ENCODE measurements at places on chromosomes 4 and X. TPM values are rescaled to one million over a fixed set of nuclear protein-coding genes. Genes with fewer than 3 reads are reported as not detected.

GRCh38 chr4:8709050-8709728 is 116.6 kb downstream of the CPZ start:
- no peak for DNase-seq

DNA sequence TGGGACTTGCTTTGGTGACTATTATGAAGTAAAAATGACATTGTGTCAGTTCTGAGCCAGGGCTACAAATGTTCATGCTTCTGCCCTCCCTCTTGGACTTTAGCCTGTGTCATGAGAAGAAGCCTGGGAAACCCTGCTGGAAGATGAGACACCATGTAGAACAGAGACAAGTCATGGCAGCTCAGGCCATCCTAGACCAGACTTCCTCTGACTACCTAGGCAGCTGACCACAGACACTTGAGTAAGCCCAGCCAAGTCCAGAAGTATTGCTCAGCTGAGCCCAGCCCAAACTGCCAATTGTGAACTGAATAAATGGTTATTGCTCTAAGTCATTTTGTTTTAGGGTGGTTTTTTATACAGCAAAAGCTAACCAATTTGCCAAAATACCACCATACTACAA is 467.6 kb upstream of the CNKSR2 start:
- no peak for DNase-seq

The CXorf65 gene
- not detected for total RNA-seq

- no peak for DNase-seq
These were observed 1688.0 kb downstream of the STIM2 start for GRCh38 chr4:28548594-28548993.

DNA sequence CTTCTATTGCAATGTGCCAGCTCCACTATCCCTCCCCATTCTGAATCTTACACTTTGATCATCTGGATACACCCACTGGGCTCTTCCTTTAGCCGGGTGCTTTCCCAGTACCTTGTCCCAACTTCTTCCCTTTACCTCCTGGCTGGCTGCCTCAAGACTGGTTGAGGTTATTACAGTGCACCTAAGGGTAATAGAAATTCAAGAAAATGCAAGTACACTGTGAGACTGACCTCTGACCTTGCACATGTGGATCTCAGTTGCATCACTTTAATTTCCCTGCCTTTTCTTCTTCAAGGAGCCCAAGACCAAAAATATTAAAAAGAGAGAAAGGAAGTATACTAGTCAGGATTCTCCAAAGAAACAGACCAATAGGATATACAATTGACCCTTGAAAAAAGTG is 53.9 kb upstream of the NOCT start:
- no peak for DNase-seq

- no peak for DNase-seq
These were observed 3.2 kb downstream of the IRAK1 start for GRCh38 chrX:154016366-154017076.

DNA sequence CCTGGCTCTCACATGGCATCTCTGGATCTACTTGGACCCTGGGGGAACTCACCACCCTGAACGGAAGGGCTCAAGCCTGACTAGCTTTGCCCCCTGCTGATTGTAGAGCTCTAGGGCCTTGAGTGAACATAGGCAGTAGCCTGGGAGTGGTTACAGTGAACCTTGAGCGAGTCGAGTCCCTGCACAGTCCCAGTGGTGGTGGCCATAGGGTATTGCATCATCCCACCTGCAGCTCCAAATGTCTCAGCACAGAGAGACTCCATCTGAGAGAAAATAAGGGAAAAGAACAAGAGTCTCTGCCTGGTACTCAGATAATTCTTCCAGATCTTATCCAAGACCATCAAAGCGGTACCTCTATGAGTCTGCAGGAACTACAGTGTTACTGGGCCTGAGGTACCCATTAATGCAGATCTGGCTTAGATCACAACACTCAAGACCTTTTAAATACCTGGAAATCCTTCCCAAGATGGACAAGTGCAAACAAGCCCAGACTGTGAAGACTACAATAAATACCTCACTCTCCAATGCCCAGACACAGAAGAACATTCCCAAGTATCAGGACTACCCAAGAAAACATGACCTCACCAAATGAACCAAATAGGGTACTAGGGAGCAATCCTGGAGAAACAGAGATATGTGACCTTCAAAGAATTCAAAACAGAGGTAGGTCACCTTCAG is 167.5 kb upstream of the TET2 start:
- no peak for DNase-seq

The RBM46 gene
- not detected for total RNA-seq

DNA sequence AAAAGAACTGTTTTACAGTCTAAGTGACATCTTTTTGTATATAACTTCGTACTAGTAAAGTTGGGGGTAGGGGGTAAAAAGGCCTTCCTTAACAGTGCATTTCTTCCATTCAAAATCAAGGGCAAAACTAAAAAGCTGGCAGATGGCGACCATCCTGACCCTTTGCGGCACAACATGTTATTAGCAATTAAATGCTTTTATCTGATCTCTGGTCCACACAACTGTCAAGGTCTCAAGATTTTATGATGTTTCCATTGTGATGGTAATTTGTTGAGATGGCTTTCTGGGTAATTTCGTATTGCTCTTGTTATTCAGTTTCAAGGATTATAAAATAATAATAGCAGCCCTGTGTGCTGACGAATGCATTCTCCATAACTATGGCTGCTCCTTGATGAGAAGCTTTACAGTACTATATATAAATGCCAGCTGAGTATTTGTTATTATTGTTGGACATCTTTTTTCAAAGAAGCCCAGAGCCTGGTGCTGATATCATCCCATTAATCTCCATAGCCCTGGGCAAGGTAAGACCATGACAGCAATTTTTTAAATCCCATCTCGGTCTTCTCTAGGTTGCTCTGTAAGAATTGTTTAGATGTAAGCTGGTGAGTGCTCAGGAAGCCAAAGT is 89.5 kb downstream of the CBR4 start:
- DNase-seq: no peak

DNA sequence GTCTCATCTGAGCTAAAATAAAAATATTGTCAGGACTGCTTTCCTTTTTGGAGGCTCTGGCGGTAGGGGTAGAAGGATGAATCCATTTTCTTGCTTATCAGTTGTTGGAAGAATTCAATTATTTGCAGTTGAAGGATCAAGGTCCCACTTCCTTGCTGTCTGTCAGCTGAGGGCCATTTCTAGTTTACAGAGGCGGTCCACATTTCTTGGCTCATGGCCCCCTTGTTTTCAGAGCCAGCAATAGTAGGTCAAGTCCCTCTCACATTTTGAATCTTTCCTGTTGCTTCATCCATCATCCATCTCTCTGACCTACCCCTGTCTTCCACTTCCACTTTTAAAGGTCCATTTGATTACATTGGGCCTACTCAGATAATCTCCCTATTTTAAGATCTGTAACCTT is 1099.3 kb upstream of the DIAPH2 start:
- DNase-seq: no peak

- no peak for DNase-seq
These were observed 50.2 kb downstream of the ANKRD17 start for GRCh38 chr4:73208376-73208775.

DNA sequence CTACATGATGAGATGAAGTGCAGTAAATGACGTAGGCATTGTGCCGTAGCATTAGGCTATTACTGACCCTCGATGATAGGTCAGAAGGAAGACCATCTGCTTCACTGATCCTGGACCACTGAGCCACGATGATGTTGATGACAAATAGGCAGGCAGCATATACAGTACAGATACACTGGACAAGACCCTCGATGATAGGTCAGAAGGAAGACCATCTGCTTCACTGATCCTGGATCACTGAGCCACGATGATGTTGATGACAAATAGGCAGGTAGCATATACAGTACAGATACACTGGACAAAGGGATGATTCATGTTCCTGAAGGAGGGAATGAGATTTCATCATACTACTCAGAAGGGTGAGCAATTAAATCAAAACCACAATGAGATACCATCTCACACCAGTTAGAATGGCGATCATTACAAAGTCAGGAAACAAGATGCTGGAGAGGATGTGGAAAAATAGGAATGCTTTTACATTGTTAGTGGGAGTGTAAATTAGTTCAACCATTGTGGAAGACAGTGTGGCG is 50.9 kb downstream of the BEND4 start:
- peak; percentile 65 for DNase-seq

The MAP7D3 gene
- total RNA-seq: 17.7 TPM

The EGFL6 gene
- 0.23 TPM for total RNA-seq

The MAGEA11 gene
- 48.3 TPM for total RNA-seq

The CT55 gene
- 0.34 TPM for total RNA-seq

DNA sequence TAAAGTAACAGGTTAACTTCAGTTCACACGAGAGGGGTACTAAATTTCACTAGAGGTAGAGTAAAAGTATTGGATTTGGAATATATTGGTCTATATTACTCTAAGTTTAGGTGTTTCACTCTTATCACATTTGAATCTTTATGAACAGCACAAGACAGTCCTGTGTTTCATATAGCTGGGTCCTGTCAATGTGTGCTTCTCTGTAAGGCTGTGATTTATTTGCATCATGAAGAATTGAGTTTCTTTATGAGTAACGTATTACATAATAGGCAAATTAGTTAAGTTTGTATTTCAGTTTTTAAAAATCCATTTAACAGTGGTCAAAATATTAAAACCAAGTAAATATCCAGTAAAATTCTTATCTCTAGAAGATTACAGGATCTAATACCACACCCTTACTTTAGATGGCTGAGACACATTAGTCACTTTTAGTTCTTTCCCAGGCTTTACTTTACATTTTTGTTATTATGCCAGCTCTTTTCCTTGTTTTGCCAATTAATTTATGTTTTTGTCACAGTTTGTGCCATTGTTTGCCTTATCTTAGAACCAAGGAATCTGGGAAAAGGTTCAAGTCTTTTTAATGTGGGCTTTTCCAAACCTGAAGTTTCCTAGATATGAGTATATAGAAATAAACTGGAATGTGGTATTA is 32.1 kb downstream of the NUDT6 start:
- no peak for DNase-seq

DNA sequence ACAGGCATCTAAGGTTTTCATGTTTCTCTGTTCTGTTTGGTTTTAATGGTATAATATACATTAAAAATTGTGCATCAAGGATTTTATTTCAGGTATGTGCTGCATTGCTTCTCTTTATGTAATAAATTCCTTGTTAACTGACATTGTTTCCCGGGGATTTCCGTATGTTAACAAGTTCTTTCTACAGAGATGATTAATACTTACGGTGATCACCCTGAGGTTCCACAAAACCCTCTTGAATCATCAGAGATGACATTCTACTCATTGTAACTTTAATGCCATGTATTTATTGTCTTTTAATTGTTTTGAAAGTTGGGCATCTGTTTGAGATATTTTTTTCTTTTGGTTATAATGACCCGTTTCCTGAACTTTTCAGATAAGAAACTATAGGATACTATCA is 37.5 kb downstream of the ARHGAP10 start:
- DNase-seq: peak; percentile 11

- no peak for DNase-seq
These were observed 956 bp downstream of the TAPT1 start for GRCh38 chr4:16225167-16225862.

DNA sequence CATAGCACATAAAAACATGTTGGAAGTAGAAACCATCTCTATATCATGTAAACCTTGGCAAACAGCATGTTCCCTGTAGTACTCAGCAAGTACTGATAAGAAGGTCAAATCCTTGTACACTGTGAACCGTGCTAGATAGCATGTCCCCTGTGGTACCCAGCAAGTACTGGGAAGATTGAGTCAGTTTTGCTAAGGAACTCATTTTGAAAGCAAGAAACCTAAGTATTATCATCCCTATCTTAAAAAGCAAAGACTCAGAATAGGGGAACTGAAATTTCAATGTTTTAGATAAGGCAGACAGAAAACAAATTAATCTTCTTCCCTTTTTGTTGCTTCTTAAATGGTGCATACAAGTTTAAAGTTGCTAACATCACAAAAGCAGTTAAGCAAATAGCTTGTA is 180.2 kb downstream of the RBM46 start:
- no peak for DNase-seq

DNA sequence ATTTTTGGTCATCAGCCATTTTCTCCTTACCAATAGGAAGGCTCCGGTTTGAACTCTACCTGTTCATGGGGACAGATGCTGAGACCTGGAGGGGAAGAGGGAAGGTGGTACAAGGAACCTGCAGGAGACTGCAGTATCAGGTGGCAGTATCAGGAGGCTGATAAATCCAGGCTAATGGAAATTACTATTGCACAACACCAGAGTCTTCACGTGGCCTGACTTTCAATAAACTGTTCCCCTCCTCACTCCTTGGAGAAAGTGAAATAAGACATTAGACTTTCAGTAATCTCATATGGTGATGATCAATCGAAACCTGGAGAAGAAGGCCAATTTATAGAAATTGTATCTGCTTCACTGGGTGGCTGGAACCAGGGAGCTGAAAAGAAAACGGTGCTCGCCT is 46.2 kb upstream of the BCOR start:
- no peak for DNase-seq

The IL15 gene
- total RNA-seq: 1.5 TPM

Measured in Daoy (cell line).